ENCODE measurements at places on chromosomes 3 and 15.
A peak's percentile ranks its signal among the peaks of the same experiment; 100 is the strongest.

DNA sequence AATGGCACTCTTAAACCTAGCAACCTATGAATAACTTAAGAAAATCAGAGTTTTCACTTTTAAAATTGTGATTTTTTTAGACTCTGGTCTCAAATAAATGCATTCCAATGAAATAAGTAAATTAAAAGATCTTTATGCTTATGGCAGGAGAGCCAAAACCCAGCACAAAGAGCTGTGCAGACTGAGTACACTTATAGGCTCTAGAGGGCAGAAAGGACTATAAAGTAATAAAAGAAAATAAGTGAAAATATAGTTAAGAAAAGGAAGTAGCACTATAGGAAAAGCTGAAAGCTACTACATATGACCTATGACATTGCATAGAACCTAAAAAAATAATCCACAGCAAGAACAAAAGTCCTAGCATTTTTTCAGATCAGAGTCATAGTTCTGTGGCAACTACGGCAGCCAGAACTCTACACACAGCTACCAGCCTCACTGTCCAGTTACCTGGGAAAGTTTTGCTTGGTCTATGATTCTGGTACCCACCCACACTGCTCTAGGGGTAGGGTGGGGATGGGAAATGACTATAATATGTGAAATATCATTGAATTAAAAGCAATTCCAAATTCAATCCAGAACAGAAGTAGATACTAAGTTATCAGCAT, 30.5 kb downstream of the CLASP2 start:
- DNase-seq: no peak

DNA sequence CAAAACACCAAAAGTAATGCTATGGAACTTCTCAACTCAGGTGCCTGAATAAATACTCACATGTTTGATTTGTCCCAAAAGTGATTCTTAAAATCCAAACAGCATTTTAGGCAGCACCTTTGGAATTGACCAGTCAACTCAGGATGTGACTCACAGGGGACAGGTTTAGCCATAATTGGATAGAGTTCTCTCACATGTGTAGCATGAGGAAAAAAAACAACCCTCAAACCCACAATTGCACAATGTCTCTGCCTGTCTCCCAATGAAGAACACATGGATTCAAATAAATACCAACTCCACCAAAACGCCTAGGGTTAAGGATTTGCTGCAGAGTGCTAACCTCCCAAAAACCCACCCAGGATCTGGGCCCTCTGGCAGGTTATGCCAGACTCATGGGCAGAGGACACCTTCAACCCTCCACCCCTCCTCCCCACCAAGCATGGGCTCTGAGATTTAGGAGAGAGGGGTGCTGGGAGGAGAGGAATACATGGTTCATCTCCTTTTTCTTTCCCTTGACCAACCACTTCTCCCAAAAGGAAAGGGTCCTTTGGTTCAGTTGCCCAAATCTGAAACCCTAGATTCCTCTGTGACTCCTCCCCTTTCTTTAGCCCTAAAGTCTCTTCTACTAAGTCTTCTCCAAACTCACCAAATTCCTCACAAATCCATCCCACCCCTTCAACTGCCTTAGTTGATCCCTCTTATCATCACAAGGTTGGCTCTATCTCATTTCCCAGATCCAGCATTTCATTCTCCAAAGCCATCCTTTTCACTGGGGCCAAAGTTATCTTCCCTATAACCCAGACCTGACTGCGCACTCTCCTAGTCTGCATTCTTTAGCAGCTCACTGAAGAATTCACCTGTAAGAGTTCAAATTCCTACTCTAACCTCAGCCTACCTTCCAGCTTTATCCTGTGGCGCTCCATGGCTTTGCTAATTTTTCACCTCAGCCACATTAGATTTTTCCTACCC, 7.7 kb downstream of the RYK start:
- no peak for DNase-seq

DNA sequence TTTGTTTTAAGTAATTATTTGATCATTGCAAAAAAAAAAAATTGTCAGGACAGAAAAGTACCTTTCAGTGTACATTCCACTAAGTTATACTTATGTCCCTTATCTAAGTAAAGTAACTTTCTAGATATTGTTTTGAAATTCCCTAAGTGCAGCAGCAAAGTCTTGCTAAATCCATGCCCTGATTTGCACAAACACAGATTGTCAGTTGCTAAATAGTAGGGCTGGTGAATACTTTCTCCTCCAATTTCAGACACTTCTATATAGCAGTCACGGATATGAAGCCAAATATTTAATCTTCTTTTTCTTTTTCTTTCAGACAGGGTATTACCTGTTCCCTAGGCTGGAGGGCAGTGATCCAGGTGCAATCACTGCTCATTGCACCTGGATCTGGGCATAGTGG, 12.9 kb downstream of the LRRC2 start:
- no peak for DNase-seq

DNA sequence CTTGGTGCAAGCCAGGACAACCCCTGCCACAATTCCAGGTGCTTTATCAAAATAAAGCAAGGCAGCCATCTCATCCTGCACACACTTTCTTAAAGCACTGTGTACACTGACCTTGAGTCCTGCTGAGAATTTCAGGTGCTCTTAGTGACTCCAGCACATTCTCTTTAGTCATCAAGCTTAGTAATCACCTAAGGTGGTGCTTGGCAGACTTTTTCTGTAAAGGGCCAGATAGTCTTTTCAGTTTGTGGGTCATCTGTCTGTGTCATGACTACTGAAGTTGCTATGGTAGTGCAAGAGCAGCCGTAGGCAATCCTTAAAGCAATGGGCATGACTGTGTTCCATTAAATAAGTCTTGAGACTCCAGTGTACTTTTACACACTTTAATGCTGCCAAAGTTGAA, 36.4 kb downstream of the RIOX2 start:
- DNase-seq: no peak

DNA sequence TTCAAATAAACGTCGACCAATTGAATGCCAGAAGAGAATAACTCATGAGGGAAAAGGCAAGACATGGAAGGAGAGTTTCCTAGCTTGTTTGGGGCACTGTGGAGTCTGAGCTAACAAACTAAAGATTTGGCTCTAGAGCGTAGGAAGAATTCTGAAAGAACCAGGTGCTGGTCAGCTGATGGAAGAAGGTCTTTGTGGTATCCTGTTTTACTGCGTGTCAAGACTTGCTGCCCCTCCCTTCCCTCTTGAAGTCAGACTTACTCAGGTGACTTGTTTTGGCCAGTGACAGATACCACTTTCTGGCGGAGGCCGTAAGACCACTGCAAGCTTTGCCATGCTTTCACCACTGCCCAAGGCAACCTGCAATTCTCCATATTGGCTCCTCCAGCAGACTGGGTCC, 673 bp upstream of the HCLS1 start:
- no peak for DNase-seq

- DNase-seq: no peak
Measured at GRCh38 chr3:120420928-120421551, 29.8 kb downstream of the FSTL1 start.

DNA sequence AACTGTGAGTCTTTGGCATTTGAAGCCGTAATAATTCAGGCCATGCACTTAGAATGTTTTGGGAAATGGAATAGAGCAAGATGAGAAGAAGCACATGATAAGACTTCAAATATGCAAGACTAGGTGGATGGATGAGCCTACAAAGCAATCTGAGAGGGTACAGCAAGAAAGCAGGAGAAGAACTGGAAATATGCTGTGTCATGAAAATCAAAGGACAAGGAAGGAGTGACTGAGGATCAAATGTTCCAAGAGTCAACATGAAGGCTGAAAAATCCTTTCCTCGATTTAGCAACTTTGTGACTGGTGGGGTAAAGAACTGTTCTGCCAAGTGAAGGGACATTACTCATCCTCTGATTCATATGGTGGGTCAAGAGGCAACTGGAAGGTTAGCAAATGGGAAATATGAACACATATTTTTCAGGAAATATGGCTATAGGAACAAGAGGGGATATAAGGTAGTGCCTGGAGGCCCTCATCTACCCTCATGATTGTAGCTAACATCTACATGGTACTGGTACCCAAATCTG, 803.7 kb upstream of the ARRDC4 start:
- DNase-seq: no peak

- DNase-seq: no peak
Measured at GRCh38 chr15:27490867-27491595, 520.0 kb downstream of the GABRG3 start.

GRCh38 chr3:107412376-107412775, 35.1 kb downstream of the CCDC54 start:
- DNase-seq: no peak

DNA sequence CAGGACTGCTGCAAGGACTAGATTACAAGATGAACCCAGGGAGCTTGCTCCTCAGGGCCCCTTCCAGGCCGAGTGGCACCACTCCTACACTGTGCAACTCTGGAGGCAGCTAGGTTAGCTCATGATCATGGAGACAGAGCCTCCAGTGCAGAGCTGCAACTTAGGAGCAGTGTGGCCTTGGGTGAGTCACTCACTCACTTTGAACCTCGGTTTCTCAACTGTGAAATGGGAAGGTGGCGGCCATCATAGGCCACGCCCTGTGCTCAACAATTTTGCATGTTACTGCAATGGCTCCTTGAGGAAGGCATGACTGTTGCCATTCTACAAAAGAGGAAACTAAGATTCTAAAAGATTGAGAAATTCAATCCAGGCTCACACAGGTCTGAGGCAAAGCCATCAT, 11.2 kb upstream of the CXCR6 start:
- no peak for DNase-seq

GRCh38 chr3:151816091-151816604, 2.2 kb downstream of the AADAC start:
- no peak for DNase-seq

DNA sequence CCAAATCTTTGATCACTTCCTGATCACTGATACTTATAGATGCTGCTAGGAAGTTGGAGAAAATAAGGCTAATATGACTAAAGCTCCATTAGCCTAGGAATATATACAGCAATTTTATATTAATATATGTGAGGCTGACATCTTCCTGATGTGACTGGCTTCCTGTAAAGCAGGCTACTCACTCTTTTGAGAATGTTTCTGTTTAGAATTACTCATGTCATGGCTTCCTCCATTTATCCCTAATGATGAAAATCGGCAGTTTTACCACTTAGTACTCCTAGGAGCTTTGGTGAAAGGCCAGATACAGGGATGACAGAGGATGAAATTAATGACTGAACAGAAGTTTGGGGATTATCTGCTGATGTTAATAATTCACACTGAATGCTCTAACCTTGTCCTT, 3.9 kb upstream of the MAP1A start:
- DNase-seq: no peak

DNA sequence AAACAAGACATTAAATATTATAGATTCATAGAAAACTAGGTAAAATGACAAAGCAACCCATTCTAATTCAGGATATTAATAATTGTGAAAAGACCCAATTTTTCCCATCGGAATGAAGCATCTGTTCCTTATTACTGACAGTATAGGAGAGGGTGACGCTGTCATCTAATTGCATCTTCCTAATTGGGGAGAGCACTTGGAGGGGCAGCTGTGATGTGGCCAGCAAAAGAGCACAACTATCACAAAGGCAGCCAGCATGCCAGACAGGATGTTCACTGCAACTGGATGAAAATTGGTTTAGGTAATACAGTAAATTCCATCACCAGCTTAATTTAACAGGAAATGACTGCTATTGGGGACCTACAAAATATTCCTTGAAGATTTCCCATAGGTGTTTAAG, 21.9 kb upstream of the MINAR1 start:
- no peak for DNase-seq

- DNase-seq: no peak
Measured at GRCh38 chr3:126275620-126275904, 81.6 kb downstream of the KLF15 start.

- no peak for DNase-seq
Measured at GRCh38 chr3:134426660-134427181, 52.5 kb upstream of the AMOTL2 start.

- no peak for DNase-seq
Measured at GRCh38 chr3:42205800-42206514, 60.0 kb downstream of the CCK start.

- no peak for DNase-seq
Measured at GRCh38 chr15:51577636-51578304, 44.8 kb downstream of the DMXL2 start.

- peak; percentile 2 for DNase-seq
Measured at GRCh38 chr15:78203346-78204225, 30.8 kb downstream of the ACSBG1 start.

DNA sequence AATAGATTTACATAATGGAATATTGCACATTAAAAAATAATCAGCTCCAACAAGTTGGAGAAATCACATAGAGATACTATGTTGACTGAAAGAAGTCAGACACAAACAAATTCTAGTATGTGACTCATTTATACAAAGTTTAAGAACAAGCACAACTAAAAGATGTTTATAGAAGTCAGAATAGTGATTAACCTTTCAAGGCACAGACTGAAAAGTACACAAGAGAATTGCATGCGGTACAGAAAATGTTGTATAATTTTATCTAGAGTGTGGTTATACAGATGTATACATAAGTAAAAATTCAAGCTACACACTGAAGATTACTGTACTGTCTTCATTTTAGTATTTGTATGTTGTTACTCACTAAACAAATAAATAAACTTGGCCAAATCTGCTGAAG, 19.3 kb upstream of the ATOSA start:
- DNase-seq: no peak
